Activated B cell treated with CpG ODN at 0.5 μM for 24 hours (primary cell): ENCODE measurements at places on chromosomes 1 and 21.

DNA sequence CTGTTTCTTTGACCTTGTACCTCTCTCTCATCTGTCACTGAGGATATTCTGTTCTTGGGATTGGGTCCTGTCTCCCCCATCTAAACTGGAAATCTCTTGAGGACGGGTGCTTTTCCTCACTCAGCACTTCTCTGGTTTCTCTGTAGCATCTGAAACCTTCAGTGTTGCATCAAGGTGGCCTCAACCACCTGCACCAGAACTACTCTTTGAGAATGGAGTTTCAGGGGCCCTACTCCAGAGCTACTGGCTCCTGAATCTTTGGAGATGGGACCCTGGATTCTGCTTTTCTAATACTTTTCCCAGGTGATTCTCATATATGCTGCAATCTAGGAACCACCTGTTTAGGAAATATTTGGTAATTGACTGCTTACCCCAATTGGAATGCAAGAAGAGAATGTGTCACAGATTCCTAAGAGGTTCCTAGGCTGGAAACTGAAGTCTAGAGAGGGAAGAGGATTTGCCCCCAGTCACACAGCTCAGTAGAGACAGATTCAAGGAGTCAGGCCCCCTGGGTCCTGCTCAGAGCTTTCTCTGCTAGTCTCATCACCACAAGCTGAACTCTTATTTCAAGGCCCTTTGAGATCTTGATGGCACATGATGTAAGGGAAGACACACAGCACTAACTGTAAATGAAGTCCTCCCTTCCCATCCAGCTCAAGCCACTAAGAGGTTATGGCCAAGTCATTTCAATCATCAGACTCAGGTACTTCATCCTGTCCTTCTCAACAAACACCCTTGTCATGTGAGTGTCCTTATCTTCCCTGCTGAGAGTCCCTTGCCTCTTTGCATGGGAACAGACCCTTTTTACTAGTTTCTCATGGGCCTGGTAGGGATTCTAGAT is 48.7 kb downstream of the EIF2D start:
- DNase-seq, result no peak

- no peak for DNase-seq
These were observed 10.2 kb downstream of the SH3BP5L start for GRCh38 chr1:248815407-248816034.

GRCh38 chr1:94920061-94920460 is 6.8 kb downstream of the CNN3 start:
- no peak for DNase-seq

- DNase-seq, result no peak
These were observed 56.5 kb downstream of the PTP4A2 start for GRCh38 chr1:31881688-31882000.

- no peak for DNase-seq
These were observed 16.7 kb downstream of the AMPD2 start for GRCh38 chr1:109636201-109636952.

GRCh38 chr21:39316729-39317128 is 3.3 kb upstream of the BRWD1 start:
- no peak for DNase-seq

DNA sequence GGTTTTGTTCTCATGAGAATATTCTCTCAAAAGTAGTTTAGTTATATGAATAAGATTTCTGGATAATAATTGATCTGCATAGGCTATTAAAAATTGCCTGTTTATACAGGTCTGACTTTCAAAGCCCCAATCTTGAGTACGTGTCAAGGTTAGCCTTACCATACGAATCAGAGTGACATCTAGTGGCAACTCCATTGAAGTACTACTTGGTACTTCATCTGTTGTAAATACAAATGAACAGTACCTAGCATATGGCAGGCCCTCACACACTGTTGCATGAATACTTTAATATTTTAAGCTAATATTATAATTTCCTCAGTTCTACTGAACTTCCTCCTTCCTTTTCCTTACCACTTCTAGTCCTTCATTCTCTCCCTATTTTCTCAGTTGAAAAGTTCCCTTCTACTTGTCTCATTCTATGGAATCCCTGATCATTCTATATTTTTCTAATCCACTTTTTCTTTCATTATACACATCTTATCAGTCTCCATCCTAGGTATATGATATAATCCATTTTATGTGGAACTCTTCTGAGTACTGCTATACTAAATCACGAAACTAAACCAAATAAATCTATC is 101.2 kb downstream of the AKT3 start:
- DNase-seq, result no peak
